ENCODE measurements at places on chromosomes 2 and 18.

DNA sequence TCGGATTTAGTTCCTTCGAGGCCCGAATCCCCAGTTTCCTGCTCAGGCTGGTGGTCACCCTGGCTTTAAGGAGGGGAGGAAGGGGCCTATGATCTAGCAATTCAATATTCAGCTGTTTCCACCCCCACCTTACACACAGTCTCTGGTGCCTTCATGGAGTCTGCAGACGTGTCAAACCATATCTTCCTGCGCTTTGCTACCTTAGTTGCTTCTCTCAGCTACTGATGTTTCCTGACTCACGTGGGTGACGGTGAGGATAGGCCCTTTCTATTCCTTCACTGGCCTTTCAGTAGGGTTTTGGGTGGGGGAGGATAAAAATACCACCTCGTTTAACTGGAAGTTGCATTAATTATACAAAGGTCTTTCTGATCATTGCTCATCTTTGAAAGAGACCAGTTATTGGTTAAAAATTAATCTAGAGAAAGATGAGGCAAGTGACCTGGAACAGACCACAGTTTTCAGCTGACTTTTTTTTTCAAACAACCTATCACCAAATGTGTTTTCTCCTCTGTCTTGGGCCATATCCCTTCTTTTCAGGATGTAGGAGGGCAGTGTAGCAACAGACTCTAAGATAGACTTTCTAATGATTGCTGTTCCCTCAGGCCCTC lies 49.7 kb downstream of the SH2D6 start:
- no peak for DNase-seq

- DNase-seq = no peak
Observed at GRCh38 chr18:46250084-46250811, 146.1 kb downstream of the HAUS1 start.

GRCh38 chr2:127841466-127842178 lies 16.3 kb downstream of the POLR2D start:
- DNase-seq = no peak

GRCh38 chr2:112614201-112614840 lies 29.9 kb downstream of the CHCHD5 start:
- no peak for DNase-seq

- no peak for DNase-seq
Observed at GRCh38 chr2:172083628-172084394, 1.5 kb upstream of the DLX1 start.

DNA sequence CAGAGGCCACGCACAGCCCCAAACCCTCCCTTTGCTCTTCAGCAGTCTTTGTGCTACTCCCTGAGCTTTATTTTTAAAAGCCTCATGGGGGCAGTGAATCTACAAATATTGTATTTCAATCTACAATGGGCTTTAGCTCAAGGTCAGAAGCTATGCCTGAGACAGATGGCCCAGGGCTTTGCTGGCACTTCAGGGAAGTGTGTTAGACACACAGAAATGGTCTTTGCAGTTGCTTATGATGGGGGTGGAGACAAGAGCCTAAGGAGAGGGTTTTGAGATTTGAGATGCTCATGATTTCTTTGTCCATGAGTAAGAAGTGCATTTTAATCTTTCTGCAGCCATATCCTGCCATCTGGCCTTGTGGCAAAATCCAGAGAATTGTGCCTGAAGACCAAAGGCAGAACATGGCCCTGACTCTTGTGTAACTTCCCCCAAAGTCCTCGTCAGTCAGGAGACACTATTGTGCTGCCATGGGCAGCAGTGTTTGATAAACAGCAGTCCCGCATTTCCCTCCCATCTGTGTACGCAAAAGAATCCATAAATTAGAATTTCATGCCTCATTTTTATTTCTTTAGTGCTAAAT lies 92.6 kb downstream of the VAPA start:
- DNase-seq = no peak

DNA sequence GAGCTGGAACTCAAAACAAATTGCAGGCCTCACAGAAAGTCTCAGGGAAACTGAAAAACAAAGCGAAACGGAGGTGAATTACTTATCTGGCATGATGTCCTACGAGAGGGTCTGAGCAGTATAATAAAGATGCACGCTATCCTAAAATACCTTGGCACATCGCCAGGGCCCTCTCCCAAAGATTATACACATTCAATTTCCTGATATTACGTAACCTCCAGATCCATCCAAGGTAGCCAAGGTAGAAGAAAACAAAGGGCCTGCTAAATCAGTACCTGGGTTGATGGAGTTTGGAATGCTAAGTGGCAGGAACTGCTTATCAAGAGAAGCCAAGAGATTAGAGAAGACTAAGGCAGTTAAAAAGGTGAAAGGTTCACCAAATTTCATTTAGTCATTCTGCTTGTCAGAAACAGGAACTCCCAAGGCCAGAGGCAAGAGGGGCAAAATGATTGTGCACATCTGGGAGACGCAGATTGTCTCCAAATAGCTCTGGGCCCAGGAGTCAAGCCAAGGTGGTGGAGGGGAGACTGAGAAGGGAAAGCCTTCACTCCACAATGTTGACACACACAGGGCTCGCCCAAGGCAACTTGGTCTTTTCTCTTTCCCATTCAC lies 236.8 kb upstream of the ATP5MC3 start:
- DNase-seq = no peak

- no peak for DNase-seq
Observed at GRCh38 chr18:65468881-65469280, 281.9 kb upstream of the CDH7 start.

DNA sequence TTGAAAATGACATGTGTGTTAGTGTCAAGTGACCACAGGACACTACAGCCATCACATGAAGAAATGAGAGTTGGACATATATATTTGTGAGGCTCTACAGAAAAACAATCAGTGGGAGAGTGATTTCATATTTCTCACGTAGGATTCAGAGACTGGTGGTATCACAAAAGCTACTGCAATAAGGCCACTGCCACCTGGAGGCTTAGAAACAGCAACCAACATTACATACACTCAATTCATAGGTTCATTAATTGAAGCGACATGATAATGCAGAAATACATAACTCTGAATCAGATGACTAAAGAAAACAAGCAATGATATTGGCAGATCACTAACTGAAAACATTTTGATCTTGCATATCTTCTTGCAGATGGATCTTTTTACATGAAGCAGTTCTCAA lies 248.1 kb upstream of the KLHL14 start:
- DNase-seq = no peak

Data from BJ (cell line).